ENCODE measurements at places on chromosomes 1 and 21. TPM values are rescaled to one million over a fixed set of nuclear protein-coding genes. Genes with fewer than 3 reads are reported as not detected.

Gene HOOK1
- 13.6 TPM for total RNA-seq

Gene LRRC39
- 0.86 TPM for total RNA-seq

Gene SHISAL2A
- 9.0 TPM for total RNA-seq

Gene RRP1
- total RNA-seq, result 41.9 TPM

DNA sequence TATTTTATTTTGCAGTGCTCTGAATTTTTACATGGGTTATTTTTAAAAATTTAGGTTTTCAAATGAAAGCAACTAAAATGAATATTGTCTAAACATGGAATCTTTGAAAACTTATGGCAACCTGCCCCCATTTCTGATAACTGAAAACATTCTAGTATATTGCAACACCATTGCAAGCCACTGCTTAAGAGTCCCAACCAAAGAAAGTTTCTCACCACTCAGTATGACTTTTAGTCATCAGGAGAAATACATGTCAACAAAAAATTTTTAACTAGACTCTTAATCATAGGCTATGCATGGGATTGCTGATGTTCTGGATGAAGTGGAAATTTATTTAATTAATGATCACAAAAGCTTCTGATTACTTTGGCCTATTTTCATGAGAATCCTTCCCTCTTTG is 112.1 kb downstream of the TNFSF18 start:
- DNase-seq, result no peak

DNA sequence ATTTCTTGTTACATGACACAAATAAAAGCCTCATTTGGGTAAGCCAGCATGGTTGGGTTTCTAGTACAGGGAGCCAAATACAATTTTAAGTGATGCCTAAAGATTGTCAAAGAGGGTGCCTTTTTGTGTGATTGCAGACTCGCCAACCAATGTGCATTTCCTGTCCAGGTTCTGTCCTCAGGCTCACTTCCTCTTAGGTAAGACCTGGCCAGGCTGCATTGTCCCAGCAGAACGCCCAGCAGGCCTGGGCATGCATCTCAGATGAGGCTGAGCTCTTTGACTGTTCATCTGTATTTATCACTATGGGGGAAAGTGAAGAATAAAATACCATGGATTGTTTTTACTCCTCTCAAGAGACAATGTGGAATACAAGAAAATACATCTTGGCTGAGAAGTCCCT is 49.7 kb downstream of the KCNC4 start:
- DNase-seq, result no peak

DNA sequence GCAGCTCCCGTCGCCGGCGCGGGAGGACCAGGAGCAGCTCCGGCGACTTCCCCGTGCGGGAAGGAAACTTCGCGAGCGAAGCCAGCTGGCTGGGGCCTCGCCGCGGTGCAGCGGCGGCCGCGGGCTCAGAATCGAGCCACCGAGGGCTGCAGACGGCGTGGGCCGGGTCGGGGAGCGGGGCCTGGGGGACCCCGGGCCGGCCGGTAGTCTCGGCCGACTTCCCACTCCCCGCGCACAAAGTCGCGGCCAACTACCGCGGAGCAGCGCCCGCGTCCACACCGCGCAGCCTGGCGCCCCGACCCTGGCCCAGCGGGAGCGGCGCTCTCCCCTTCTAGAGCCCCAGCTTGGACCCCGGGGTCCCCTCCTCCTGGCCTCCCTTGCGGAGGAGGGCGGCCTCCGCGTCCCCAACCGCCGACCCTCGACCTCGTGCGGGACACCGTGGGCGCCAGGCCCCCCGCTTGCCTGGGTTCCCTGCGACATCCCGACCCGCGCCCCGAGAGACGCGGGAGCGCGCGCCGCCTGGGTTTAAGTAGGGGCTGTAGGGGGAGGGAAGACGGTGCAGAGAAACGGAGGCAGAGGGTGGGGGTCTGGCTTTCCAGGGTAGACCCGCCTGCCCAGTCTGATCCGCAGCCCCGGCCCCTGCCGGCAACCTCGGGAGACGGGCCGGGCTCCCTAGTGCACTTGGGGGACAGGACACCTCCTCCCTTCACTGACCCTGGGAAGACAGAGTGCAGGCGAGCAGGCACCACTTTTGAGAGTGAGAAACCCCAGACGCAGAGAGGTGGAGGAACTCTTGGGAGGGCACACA is 4.7 kb downstream of the PRDM16 start:
- DNase-seq, result no peak

GRCh38 chr1:19300211-19300610 is 11.6 kb upstream of the AKR7A3 start:
- DNase-seq, result no peak

GRCh38 chr1:190472494-190472893 is 5.2 kb downstream of the BRINP3 start:
- no peak for DNase-seq

DNA sequence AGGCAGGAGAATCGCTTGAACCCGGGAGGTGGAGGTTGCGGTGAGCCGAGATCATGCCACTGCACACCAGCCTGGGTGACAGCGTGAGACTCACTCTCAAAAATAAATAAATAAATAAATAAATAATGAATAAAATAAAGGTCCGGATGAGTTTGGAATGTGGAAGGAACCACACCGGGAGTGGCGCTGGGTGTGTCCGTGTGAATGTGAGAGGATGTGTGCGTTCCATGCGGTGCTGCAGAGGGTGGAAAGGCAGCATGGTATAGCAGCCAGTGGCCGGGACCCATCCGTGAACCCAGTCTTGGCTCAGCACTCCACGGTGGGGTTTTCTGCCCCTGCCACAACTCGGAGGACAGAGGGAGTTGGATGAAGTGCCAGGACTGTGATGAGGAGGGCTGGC is 56.2 kb upstream of the POFUT2 start:
- no peak for DNase-seq

DNA sequence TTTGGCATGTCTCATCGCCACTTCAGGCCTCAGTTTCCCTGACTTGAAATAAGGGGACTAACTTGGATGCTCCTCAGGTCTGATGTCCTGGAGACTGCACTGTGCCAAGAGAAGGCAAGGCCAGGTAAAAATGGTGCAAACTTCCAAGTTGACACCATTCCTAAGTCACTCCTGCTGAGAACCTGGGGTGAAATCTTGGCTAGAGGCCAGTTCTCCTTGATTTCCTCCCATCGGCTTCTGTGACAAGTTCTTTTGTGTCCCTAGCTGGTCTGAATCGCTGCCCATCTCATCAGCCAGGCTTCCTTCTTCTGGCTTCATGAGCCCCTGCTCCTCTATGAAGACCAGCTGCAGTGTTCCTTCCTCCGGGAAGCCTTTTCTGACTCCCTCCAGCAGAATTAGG is 48.6 kb upstream of the ID3 start:
- DNase-seq, result no peak

GRCh38 chr1:17610713-17611112 is 71.2 kb downstream of the ARHGEF10L start:
- no peak for DNase-seq

- no peak for DNase-seq
Observed at GRCh38 chr1:85033221-85033620, 15.1 kb downstream of the MCOLN3 start.

DNA sequence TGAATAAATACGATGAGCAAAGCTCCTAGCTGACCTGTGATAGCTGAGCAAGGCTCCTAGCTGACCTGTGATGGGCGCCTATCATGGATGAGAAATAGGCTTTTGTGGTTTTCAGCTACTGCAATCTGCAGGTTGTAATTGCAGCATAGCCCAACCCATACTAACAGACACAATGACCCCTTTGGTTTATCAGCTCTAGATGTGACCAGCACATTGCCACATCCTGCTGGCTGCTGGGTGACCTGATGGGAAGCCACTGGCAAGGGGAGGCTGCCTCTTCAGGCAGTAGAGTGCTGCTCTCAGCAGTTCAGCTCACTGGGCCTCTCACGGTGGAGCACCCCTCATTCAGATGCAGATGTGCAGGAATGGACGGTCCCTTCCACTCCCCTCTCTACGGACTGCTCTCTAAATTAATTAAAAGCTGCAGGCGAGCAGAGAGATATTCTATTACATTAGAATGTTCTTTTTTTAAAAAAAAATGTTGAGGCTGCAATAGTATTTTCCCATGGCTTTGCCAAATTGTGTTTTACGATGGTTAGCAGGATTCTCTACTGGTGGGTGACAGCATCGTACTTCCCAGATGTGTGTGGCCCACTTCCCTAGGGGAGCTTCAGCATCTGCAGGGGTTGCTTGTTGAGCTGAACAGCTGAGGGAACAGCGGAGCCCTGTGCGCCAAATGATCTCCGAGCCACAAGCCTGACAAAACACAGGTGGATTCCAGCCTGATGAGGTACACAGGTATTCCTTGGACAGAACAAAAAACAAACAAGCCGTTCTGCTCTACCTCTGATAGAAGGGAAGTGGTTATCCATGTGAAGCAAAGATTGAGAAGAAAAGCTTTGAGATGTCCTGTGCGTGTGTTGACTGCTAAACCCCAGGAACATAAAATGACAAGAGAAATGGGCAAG is 65.0 kb downstream of the SYT6 start:
- no peak for DNase-seq

DNA sequence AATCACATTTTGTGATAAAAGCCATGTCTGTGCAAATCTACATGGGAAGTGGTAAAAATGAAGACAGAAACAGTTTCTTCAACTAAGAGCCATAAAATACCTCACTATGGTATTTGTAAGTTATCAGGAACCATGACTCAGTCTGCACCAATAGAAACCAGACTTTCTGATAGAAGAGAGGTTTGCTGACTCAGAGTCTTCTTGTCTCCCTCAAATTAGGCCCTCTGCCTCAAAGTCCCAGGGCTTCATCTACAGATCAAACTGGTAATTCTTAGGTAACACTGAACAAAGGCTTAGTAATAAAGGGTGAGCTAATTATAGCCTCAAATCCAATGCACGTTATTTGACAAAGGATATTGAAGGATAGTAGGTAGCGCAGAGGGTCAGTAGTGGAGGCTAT is 30.9 kb upstream of the SSX2IP start:
- peak; percentile 6 for DNase-seq

GRCh38 chr1:193626695-193627094 is 440.3 kb upstream of the B3GALT2 start:
- DNase-seq, result no peak

- no peak for DNase-seq
Observed at GRCh38 chr1:24463776-24464735, 38.6 kb upstream of the RCAN3 start.
